Activated naive CD8-positive, alpha-beta T cell treated with anti-CD3 and anti-CD28 coated beads, Interleukin-2, amount 10 ng/mL, durations not matched to agents 7 days and 5 days (primary cell): ENCODE measurements at places on chromosomes 1 and 21. TPM values are rescaled to one million over a fixed set of nuclear protein-coding genes. Genes with fewer than 3 reads are reported as not detected.

The CATSPER4 gene
- total RNA-seq = not detected

The SEMA4A gene
- total RNA-seq = 10.2 TPM

The TRIM67 gene
- not detected for total RNA-seq

The SPATA46 gene
- total RNA-seq = not detected

The SH3D21 gene
- 24.9 TPM for total RNA-seq

The FAM72B gene
- total RNA-seq = 24.1 TPM

The SASS6 gene
- total RNA-seq = 13.6 TPM

The TRIM33 gene
- total RNA-seq = 43.8 TPM

The NECTIN4 gene
- not detected for total RNA-seq

The CRYZ gene
- 18.4 TPM for total RNA-seq

The PRMT6 gene
- 18.4 TPM for total RNA-seq

The RBM11 gene
- total RNA-seq = 3.5 TPM

The IFI44L gene
- total RNA-seq = 278 TPM
